ENCODE measurements at places on chromosomes 4 and X.

DNA sequence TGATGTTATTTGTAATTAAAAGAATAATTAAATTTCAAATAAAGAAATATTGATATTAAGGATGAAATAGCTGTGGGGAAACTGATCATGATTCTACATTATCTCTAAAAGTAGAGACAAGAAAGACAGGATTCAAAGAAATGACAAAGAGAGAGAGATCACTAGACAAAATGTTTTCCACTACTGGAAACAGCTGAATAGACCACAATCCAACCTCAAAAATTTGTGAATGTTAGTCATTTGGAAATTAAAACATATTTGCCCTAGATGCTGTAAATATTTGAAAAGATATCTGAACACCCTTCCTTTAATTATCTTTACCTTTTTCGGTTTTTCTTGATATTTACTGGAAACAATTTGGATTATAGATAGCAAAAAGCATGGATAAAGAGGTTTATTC lies 414.9 kb downstream of the CENPC start:
- no peak for DNase-seq

GRCh38 chr4:113905301-113905700 lies 74.1 kb downstream of the ARSJ start:
- DNase-seq = no peak

GRCh38 chr4:158636619-158637018 lies 35.1 kb downstream of the C4orf46 start:
- DNase-seq = no peak

DNA sequence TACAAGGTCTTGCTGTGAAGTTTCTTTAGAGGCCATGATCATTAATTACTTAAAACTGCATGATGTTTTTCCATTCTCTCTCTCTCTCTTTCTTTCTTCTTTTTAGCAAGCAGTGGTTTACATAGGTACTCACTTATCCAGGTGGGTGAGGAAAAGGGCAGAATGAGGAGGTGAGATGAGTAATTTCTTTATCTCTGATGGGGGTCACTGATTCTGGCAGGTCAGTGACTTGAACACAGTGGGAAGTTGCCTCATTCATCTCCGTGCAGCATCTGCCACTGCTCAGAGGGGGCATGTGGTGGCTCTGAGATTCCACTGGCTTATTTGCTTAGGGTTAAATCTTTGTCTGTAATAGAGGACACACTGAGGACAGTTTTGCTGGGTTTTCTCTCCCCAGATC lies 62.6 kb downstream of the FAM114A1 start:
- DNase-seq = no peak

DNA sequence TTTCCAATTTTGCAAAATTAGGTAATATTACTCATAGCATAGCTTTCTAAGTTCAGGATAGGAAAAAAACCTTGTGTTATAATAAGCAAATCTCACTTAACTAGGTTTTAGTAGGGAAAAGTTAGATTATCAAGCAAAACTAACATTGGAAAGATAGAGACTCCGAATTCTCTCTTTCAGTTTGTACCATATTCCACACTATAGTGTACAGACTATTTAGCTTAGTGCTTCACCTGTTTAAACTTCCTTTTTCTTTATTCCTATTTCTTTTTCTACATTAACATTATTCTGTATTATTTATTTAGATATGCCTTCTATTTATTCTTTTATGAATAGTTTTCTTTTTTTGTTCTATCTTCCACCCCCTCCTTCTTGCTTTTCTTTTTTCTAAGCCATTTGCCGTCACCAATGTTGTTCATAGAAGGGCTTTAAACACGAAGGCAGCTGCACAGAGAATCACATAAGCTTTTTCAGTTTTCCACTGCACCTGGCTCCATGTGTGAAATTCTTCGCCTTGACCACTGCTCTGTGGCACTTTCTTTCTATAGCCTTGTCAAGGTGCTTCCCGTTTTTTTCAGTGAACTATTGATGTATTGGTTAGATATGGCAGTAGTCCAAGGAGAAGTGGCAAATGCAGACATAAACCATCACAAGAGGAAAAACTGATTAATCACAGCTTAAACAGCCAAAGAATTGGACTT lies 8.5 kb downstream of the PCDH10 start:
- DNase-seq = no peak

- DNase-seq = no peak
Observed at GRCh38 chr4:112312610-112313239, 15.6 kb downstream of the ALPK1 start.

DNA sequence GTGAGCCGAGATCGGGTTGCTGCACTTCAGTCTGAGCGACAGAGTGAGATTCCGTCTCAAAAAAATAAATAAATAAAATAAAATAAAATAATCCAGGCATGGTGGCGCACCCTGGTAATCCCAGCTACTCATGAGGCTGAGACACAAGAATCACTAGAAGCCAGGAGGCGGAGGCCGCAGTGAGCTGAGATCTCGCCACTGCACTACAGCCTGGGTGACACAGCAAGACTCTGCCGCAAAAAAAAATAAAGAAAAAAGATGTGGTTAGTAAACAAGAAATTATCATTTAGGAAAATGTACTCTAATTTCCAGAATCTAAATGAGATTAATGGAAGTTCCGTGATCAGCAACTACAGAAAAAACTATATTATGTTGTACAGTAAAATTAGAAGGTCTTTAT lies 14.5 kb upstream of the LRBA start:
- DNase-seq = no peak

- no peak for DNase-seq
Observed at GRCh38 chr4:30870513-30870912, 150.3 kb downstream of the PCDH7 start.

DNA sequence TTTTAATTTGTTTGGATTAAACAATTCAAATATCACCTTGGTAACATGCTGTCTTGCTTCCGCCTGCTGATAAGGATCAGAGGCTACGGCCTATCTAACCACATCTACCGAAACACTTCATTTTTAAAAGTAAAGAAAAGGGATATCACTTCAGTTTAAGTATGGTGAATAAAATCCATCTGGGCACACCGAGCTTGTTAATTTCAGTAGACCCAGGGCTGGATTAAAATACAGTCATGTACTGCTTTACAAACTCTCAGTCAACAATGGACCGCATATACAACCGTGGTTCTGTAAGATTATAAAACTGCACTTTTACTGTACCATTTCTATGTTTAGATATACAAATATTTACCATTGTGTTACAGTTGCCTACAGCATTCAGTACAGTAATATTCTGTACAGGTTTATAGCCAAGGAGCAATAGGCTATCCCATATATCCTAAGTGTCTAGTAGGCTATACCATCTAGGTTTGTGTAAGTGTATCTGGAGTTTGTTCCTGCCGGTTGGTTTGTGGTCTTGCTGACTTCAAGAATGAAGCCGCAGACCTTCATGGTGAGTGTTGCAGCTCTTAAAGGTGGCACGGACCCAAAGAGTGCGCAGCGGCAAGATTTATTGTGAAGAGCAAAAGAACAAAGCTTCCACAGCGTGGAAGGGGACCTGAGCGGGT lies 40.0 kb downstream of the SEPTIN11 start:
- no peak for DNase-seq

GRCh38 chrX:115372152-115372551 lies 82.6 kb downstream of the LUZP4 start:
- DNase-seq = no peak

GRCh38 chr4:183314336-183314735 lies 5.7 kb downstream of the CLDN22 start:
- no peak for DNase-seq

DNA sequence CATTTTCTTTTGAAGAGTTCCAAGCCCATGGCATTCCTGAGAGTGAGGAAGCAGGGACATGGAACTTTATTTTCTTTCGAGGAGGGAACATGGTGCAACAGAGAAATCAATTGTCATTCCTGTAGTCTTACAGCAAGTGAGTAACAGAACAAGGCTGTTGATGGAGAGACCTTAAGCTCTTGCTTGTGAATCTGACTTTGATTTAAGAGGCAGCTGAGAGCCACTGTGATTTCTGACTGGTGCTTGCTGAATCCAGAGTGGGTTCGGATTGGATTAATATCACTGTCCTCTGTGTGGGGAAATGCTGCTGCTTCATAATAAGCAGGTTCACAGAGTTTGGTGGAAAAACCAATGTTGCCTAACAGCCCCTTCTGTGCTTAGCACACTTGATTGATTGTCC lies 4.7 kb upstream of the ATP1B4 start:
- no peak for DNase-seq

DNA sequence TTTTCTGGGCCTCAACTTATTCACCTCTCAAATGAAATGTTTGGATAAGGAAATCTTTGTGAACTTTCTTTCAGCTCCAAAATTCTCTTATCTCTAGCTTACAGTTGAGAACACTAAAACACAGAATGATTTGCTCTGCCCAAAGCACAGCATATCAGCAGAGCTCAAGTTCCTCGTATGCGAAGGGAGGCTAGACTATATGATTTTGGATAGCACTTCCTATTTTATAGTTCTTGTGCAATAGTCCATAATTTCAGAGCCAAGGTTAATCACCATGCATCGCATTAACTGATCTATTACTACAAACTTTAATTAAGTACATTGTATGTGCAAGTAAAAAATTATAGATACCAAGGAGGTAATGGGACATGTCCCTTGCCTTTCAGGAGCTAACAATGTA lies 27.0 kb upstream of the KLHL13 start:
- DNase-seq = no peak

- no peak for DNase-seq
Observed at GRCh38 chrX:148574237-148574973, 74.0 kb downstream of the AFF2 start.

DNA sequence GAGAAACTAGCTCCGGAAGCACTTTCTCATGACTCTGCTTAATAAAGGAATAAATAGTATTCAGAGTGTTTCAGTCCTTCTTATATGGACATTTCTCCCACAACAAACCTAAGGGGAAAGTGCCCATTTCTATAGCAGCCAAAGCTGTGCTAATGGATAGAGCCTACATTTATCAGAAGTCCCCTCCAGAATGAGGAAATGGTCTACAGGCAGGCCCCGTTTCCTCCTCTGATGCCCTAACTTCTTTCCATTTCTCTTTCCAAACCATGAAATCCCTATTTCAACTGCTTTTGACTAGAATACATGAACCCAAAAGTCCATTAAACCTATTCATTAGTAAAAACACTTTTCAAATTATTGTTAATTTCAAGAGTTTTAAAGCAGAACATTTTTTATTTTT lies 4.5 kb downstream of the ACSL1 start:
- no peak for DNase-seq

GRCh38 chrX:96575011-96575410 lies 109.6 kb upstream of the DIAPH2 start:
- DNase-seq = no peak

GRCh38 chr4:58515226-58515625 lies 1405.0 kb upstream of the IGFBP7 start:
- DNase-seq = no peak

- DNase-seq = no peak
Observed at GRCh38 chr4:15250021-15250441, 177.8 kb upstream of the C1QTNF7 start.

DNA sequence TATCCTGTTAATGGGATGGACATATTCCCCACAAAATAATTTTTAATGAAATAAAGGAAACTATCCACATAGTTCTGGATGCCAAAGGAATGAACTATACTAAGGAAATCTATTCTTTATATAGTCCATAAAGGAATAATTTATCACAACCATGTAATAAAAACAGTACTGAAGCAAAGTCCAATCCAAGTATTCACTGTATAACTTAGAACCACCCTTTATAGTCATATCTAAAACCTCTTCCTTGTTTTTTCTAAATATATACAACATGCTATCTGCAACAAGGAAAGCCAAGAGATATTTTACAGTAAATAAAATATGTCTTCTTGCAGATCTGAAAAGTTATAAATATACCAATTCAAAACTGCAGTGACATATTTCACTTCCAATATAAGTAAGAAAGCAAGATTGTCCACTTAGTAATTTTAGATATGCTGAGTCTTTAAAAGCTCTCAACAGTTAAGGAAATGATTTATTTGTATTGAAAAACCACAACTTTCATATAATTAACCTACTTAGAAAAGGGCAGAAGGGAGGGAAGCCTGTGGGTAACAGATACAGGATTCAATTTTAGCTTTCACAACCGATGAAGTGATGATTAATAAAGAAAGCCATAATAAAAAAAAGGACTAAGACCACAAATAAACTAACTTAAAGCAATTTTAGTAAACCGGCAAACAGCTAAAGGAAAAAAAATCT lies 8.0 kb downstream of the NR3C2 start:
- no peak for DNase-seq

DNA sequence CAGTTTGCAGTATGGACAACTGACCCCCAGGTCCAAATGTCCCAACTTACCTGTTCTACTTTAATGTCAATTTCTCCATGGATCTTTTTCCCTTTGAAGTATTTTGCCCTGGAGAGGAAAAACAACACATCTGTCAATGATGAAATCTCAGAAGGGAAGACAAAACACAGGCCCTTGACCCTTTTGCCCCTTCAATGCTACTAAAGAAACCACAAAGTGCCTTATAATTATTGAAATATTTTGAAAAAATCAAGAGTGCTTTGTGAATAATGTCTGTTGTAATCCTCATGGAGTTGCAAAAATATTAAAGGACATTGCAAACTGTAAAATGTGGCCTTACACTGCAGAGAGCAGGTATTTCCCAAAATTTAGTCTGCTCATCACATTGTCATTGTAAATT lies 12.6 kb downstream of the SYN1 start:
- no peak for DNase-seq

- DNase-seq = no peak
Observed at GRCh38 chrX:104695593-104695992, 129.6 kb downstream of the IL1RAPL2 start.

GRCh38 chr4:156019246-156019645 lies 65.6 kb upstream of the CTSO start:
- no peak for DNase-seq

DNA sequence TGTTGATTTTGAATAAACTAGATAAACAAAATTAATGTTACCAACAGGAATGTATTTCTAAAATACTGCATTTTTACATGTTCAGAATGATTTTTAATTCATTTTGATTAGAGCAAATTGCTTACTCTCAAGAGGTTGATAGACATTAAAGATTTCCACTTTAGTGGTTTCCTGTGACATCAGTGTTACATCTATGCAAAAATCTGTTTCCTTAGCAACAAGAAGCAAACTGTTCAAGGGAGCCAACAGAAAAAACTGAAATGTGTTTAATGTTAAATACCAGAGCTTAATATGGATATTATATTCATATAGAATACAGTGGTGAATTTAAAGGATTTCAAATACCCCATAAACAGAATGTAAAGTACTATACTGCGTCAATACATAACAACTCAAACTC lies 277.8 kb downstream of the GABRG1 start:
- DNase-seq = no peak

- DNase-seq = no peak
Observed at GRCh38 chrX:47264483-47265173, 31.8 kb downstream of the USP11 start.

GRCh38 chrX:79452881-79453280 lies 85.7 kb upstream of the ITM2A start:
- DNase-seq = no peak

- no peak for DNase-seq
Observed at GRCh38 chr4:147194114-147194513, 248.4 kb upstream of the TTC29 start.

All from esophagus squamous epithelium (tissue), 5 donors.